ENCODE measurements at places on chromosomes 12 and 14. TPM values are rescaled to one million over a fixed set of nuclear protein-coding genes. Genes with fewer than 3 reads are reported as not detected.

Gene MSI1
- total RNA-seq, result 6.4 TPM

Gene PTPN21
- total RNA-seq, result 30.8 TPM

Gene GTF2A1
- total RNA-seq, result 17.3 TPM

Gene CCDC177
- not detected for total RNA-seq

Gene RD3L
- 25.1 TPM for total RNA-seq

Gene CIROP
- not detected for total RNA-seq

Gene TBX5
- 55.8 TPM for total RNA-seq

Gene KRT71
- not detected for total RNA-seq

Gene CLEC14A
- total RNA-seq, result 32.0 TPM

Gene AJUBA
- 13.1 TPM for total RNA-seq

Gene RAD51AP1
- total RNA-seq, result 1.5 TPM

Gene CLEC4A
- 1.2 TPM for total RNA-seq

Gene ALDH1L2
- 2.7 TPM for total RNA-seq

Gene SLC38A4
- total RNA-seq, result 2.8 TPM

Gene MANSC4
- not detected for total RNA-seq

Gene GPR135
- 1.5 TPM for total RNA-seq

Gene RAD51B
- total RNA-seq, result 4.1 TPM

Gene KLRK1
- total RNA-seq, result 1.2 TPM

Gene PTPRO
- total RNA-seq, result 1.3 TPM

Gene KLRF1
- 0.24 TPM for total RNA-seq

Gene ALKBH1
- total RNA-seq, result 12.8 TPM

Gene SCN8A
- 0.24 TPM for total RNA-seq

Gene ABHD4
- total RNA-seq, result 22.0 TPM

Gene LGR5
- not detected for total RNA-seq

Gene PTGDR
- total RNA-seq, result 0.89 TPM

Gene ESRRB
- 2.9 TPM for total RNA-seq

Gene GLS2
- 0.76 TPM for total RNA-seq

Gene C12orf54
- total RNA-seq, result not detected

Gene SPRYD3
- 41.0 TPM for total RNA-seq

Gene LRTM2
- total RNA-seq, result not detected

Gene LRRC9
- 0.19 TPM for total RNA-seq

Gene SERPINA10
- not detected for total RNA-seq

Gene KLHL33
- 0.62 TPM for total RNA-seq

Gene KRT79
- total RNA-seq, result not detected

Gene PLA2G1B
- total RNA-seq, result not detected

Gene EPYC
- not detected for total RNA-seq

Gene RDH12
- total RNA-seq, result not detected

Gene TTLL5
- 17.8 TPM for total RNA-seq

Gene KRT2
- total RNA-seq, result not detected

Gene C3AR1
- total RNA-seq, result 9.0 TPM

Gene ANO2
- total RNA-seq, result 19.5 TPM

Gene SLC16A7
- total RNA-seq, result 98.0 TPM

Gene RALGAPA1
- total RNA-seq, result 35.6 TPM

Gene ZCCHC8
- total RNA-seq, result 8.9 TPM

Gene IL23A
- not detected for total RNA-seq

Gene ACVRL1
- total RNA-seq, result 49.6 TPM

Gene COX8C
- total RNA-seq, result 0.51 TPM

Gene JPH4
- total RNA-seq, result 0.24 TPM

Gene RERG
- 4.0 TPM for total RNA-seq

Gene TSPAN11
- total RNA-seq, result 1.5 TPM

Gene ALX1
- total RNA-seq, result not detected

Gene LUM
- 54.9 TPM for total RNA-seq

Gene DHRS2
- not detected for total RNA-seq

Gene CNTN1
- total RNA-seq, result 0.73 TPM

Gene NOS1
- total RNA-seq, result 0.11 TPM

Gene ESR2
- 0.78 TPM for total RNA-seq

Gene CISTR
- total RNA-seq, result 1.7 TPM

Gene IGFBP6
- 54.3 TPM for total RNA-seq
